ENCODE measurements at places on chromosomes 1 and 21. TPM values are rescaled to one million over a fixed set of nuclear protein-coding genes. Genes with fewer than 3 reads are reported as not detected.
A peak's percentile ranks its signal among the peaks of the same experiment; 100 is the strongest.

- no peak for DNase-seq
Observed at GRCh38 chr21:38488640-38489270, 9.5 kb downstream of the ERG start.

DNA sequence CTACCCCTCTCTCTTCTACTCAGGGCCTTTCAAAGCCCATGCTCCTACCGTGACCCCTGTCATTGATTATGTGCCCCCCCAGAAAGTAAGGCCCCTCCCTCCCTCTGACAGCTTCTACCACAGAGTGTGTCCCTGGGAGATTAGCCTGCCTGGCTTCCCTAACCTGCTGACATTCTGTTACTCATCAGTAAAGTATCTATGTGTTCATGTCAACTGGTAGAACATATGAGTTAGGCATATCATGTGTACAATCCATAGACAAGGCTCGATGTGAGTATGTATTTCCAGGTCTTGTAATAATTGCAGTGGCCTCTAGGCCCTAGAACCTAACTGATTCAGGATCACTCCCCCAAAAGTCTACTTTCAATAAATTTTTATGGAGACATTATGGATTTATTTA, 120.0 kb downstream of the GIPC2 start:
- DNase-seq = no peak

NAV1 gene
- total RNA-seq = 15.7 TPM

- DNase-seq = no peak
Observed at GRCh38 chr1:51714374-51715019, 97.6 kb downstream of the OSBPL9 start.

- peak; percentile 4 for DNase-seq
Observed at GRCh38 chr1:53559854-53560580, 100.8 kb downstream of the DMRTB1 start.

- DNase-seq = no peak
Observed at GRCh38 chr1:206842854-206843253, 22.6 kb upstream of the IL20 start.

JAM2 gene
- 5.1 TPM for total RNA-seq

- DNase-seq = no peak
Observed at GRCh38 chr1:13921190-13921589, 221.2 kb downstream of the PRDM2 start.

DNA sequence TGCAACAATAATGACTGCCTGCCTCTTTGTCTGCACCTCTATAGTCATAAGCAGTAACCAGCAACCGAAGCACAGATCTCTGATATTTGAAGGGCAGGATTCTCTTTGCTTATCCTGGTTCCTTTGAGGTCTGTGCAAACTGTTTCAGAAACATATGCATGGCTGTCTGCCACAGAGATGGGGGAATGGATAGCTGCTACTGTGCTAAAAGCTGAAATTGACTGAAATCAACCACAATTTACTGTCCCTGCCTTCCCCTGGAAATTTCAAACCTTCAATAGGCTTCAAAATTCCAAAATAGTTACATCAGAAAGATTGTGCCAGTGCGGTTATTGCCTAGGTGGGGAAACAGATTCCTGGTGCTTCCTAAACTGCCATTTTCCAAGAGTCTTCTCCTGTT, 136.8 kb upstream of the GORAB start:
- no peak for DNase-seq

DNA sequence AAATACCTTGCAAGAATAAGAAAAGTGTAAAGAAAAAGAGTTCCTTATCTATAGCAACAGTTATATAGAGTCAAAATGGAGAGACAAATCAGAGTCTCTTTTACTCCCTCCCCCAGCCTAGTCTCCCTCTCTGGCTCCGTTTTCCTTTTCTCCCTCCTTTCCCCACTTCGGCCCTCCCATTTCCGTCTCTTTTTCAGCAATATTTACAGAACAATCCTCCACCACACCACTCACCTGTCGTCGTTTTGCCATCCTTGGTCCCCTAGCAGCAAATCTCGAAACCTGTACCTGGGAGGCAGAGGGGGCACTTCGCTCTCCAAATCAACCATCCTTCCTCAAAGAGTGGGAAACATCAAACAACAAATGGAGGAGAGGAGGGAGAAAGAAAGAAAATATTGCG, 259 bp downstream of the KCNT2 start:
- no peak for DNase-seq

GRCh38 chr1:100188617-100189016, 10.6 kb upstream of the LRRC39 start:
- no peak for DNase-seq

ARPC5 gene
- total RNA-seq = 80.0 TPM

ATXN7L2 gene
- 4.6 TPM for total RNA-seq

DNA sequence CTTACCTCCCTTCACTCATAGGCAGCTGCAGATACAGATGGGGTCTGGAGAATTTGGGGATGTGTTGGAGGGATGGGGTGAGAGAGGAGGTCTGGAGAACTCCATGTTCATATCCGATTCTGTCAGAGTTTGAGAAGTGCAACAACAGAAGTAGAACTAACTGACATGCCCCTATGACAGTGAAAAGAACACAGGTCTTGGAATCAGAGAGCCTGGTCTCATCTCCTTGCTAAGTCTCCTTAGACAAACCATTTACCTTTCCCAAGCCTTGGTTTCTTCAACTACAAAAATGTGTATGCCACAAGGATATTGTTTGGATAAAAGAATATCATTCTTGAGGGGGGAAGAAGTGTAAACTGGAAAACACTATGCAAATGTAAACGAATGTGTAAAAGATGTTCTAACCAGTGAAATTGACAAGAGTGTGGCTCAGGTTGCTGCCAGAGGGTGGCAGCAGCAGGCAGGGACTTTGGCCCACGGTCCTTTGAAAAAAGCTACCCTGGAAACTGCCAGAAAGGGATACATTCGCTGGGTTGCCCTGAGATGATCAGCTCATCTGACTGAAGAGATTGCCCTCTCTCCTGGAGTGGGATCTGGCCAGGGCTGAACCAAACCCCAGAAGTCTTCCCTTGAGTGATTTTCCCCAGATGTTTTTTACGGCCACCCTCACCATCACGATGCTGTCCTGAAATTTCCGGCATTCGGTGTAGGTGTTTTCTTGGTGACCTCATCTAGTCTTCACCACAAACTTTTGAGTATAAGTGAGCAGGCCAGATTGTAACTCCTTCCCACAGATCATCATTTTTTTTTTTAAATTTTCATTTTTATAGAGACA, 17.0 kb upstream of the CD2 start:
- peak; percentile 65 for DNase-seq

CREG1 gene
- total RNA-seq = 92.3 TPM

FCGR2B gene
- 12.7 TPM for total RNA-seq

PADI2 gene
- total RNA-seq = 244 TPM

DNA sequence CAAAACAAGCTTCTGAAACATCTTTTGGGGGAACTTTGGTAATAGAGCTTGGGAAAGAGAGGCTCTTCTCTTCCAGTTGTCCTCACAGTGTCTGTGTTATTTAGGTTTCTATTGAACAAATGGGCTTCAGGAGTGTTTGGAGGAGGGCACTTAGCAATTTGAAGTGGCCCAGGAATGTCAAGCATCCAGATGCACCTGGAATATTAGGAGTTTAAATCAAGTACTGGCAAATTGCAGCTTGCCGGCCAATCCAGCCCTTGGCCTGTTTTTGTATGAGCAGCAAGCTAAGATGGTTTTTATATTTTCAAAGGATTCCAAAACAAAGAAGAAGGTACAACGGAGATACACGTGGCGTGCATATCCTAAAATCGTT, 94.7 kb downstream of the CCDC185 start:
- no peak for DNase-seq

GRCh38 chr1:98940722-98941079, 64.0 kb downstream of the PLPPR5 start:
- no peak for DNase-seq

DNA sequence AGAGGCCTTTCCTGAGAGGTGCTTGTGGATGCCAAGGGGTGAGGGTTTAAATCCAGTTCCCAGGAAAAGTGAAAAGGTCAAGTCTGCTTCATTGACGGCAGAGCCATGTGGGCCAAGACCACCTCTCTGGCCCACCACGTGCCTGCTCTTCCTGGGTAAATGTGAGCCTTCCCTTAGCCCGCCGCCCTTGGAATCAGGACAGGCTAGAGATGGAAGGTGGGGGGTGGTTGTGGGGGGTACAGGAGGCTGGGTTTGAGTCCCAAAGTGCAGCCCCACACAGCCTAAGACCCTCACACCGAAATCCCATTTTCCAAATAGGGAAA, 104.4 kb downstream of the EPHB2 start:
- no peak for DNase-seq

DNA sequence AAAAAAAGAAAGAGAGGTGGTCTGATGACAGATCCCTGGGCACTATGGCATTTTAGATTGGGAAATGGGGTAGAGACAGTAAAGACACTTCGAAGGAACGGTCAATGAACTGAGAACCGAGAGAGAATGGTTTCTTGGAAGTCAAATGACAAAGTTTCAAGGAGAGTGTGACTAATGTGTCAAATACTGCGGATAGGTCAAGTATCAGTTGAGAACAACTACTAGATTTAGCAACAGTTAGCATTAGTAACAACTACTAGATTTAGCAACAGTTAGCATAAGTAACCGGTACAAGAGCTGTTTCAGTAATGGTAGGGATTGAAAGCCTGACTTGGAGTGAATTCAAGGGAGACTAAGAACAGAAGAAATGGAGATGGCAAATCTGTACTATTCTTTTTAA, 35.0 kb downstream of the UROD start:
- no peak for DNase-seq

LRRC3 gene
- 5.6 TPM for total RNA-seq

TMPRSS2 gene
- 516 TPM for total RNA-seq

- no peak for DNase-seq
Observed at GRCh38 chr1:5381491-5381890, 610.7 kb downstream of the NPHP4 start.

DNA sequence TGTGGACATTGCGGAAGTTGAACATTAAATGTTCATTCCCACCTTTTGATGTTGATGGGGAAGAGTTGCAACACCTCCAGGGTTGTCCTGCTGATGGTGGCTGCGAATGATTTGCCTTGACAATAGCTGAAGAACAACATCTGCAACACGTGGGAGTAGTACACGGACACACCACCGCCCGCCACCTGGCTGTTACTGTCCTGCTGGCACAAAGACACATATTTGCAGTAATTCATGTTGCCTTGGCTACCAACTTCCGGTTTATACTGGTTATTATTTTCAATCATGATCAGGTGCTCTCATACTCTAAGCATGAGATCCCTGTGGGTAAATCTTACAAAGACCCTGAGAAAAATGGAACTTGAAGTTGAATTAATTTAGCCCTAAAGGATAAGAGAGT, 55.2 kb downstream of the UBR4 start:
- peak; percentile 47 for DNase-seq

DNA sequence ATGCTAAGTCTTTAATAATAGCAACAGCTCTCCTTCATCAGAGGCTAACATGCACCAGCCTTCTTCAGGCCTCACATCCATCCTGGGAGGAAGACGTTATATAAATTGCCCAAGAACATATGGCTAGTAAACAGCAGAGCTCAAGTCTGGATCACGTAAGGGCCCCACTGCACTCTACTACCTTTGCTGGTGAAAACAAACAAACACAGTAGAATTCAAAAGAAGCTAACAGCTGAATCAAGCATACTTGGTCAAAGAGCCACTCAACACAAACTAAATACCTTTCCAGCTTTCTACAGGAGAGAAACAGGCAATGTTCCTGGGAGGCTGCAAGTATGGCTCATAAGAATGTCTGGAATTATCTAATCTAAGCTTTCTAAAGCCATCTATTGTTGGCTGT, 66.0 kb downstream of the WLS start:
- no peak for DNase-seq

LDLRAD1 gene
- total RNA-seq = not detected

CFAP74 gene
- not detected for total RNA-seq

FAM167B gene
- 1.5 TPM for total RNA-seq

DNA sequence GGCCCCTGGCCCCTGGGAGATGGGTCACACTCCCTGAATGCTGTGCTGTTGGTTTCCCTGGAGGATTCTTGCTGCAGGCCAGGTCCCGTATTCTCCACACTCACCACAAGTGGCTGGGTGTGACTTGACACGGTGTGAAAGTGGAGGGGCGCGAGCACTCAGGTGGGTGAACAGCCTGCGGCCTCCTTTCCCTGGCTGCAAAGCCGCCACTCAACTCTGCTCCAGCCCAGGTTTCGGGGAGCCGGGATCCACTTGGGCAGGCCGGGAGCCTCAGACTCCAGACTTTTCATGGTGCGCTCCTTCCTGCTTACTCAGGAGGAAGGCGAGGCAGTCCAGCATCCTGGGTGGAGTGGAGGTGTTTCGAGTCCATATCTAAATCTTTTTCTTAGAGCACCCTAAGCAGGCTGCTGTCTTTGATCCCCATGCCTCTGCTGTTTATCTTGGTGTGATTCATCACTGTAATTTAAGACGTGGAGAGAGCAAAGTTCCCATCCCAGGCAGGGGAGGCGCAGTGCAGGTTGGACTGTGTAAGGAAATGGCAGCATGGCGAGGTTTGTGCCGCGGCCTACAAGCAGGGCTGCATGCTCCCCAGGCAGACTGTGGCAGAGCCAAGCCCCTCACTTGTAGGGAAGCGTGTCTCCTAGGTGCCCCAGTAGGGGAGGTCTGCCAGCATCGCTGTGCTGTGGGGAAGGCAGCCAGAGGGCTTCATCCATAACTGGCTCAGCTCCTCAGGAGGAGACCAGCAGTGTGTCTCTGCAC, 29.6 kb downstream of the VANGL1 start:
- DNase-seq = peak; percentile 58

All from transverse colon (tissue), 4 donors.